ENCODE measurements at places on chromosomes 2 and 18.

GRCh38 chr18:21112543-21113105 lies 1.0 kb upstream of the ROCK1 start:
- no peak for DNase-seq

- no peak for DNase-seq
These were observed 75.4 kb downstream of the STK25 start for GRCh38 chr2:241432824-241433448.

DNA sequence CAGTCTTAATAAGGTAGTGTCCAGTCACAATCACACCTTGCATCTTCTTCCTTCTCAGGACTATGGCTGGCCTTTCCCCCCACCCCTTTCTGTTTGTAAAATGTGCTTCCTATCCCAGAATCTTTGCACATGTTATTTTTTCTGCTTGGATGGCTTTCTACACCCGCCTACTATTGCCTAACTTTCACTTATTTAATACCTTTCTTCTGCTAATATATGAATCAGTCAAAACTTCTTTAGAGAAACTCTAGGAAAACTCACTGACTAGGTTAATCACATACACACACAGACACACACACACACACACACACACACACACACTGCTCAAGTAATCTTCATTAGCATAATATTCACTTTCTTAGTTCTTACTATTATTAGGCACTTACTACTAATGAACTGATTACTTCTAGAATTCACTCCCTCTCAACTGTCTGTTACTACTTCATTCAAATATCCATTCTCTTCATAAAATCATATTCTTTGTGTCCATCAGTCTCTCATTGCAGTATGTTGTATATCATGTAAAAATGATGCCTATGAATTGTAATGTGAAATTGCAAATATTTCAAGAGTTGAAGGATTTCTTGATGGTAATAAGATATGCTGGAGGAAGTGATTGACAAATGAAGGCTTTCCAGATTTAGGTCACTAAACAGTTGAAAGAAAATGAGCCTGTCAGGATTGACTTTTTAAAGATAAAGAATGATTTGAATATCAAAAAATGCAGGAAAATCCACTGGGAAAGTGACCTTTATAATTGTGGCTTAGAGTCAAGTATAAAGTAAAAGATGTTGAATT lies 51.2 kb downstream of the CLIP4 start:
- DNase-seq, result no peak

DNA sequence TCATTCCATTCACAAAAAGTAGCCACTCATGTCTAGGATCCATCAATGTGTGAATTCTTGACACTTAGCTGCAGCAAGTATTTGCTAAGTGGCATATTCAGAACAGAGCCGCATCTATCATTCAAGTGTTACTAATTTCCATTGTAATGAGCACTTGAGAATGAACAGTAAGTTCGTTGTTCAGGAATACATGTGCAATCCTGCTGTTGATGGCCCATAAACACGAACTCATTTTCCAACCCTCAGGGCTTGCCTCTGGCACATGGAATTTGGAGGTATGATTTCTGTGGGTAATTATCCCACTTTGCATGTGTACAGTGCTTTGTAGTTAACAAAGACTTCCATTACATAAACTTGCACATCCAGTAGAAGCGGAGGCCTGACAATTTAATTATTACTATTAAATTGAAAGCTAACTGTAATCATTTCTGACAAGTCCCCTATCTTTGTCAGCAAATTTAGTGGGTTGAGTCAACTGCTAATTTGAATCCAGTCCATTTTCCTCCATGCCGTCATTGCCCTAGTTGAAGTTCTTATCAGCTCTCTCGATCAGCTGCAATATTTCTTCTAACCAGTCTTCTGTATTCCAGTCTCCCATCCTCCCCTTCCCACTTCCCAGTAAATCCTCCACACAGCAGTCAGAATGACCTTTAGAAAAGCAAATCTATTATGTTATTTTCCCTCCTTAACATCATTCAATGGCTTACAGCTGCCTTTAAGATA lies 116.0 kb upstream of the AQP4 start:
- no peak for DNase-seq

DNA sequence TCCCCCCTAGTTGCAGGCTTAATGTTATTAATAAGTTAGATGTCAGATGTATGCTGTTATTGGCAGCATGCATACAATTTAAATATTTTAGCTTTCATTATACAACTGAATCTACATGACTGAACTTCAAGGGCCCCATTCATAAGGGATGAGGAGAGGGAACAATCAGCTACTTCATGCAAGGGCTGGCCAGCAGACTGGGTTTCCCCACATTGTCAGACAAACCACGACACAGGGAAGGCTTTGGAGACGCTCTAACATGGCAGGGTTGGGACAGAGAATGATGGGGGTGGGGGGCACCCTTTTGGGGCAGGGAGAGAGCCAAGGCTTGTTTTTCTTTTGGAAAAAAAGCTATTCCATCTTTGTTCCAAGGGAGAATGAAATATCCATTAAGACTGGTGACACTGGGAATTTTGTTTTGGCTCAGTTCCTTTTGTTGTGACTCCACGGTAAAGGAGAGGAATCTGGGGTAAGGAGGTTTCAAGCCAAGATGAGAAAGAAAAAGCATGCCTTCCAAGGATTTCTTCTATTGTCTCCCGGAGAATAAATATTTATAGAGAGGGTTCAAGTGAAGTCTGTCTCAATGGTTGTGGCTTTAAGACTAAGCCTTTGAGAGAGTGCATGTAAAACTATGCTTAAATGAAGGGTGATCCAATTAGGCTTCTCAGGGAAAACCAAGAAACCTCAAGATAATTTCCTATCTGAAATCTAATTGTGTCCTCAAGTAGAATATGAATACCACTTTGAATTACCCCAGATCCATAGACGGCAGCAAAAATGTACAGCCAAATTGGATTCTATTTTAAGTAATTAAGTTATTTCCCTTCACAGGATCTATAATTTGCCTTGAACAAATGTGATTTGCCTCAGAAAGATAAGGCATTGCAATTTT lies 5.4 kb downstream of the CXCR4 start:
- no peak for DNase-seq

GRCh38 chr2:195671563-195671962 lies 14.5 kb downstream of the SLC39A10 start:
- no peak for DNase-seq

DNA sequence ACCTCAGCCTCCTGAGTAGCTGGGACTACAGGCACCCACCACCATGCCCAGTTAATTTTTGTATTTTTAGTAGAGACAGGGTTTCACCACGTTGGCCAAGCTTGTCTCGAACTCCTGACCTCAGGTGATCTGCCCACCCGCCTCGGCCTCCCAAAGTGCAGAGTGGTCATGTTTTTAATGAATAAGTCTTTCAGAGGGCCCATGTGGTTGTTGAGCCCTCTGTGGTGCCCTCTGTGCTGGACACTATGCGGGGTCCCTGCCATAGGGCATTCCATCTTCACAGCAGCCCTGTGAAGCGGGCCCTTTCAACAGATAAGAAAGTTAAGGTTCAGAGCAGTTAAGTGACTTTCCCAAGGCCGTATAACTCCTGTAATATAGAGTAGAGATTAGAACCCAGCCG lies 25.9 kb downstream of the MYO7B start:
- DNase-seq, result no peak

GRCh38 chr2:66137606-66138130 lies 297.3 kb upstream of the MEIS1 start:
- DNase-seq, result no peak

- no peak for DNase-seq
These were observed 46.1 kb upstream of the LYPD6B start for GRCh38 chr2:148992448-148992847.

DNA sequence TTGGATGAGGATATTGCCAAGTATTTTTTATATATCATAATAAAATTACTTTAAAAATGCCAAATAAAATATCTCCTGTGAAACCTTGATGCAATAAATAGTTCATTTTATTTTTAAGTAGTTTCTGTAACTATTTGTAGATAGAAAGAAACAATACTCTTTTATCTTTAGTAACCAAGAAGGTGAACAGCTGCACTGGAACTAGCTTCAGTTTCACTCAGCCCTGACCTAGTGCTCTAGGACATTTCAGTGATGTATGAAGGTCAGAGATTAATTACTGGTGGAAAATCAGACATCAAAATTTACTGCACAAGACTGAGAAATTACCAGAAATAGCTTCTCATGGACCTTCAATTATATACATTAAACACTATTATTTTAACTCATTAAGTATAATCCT lies 1305.0 kb downstream of the CNTNAP5 start:
- no peak for DNase-seq

- no peak for DNase-seq
These were observed 37.8 kb downstream of the VIT start for GRCh38 chr2:36734304-36734703.

DNA sequence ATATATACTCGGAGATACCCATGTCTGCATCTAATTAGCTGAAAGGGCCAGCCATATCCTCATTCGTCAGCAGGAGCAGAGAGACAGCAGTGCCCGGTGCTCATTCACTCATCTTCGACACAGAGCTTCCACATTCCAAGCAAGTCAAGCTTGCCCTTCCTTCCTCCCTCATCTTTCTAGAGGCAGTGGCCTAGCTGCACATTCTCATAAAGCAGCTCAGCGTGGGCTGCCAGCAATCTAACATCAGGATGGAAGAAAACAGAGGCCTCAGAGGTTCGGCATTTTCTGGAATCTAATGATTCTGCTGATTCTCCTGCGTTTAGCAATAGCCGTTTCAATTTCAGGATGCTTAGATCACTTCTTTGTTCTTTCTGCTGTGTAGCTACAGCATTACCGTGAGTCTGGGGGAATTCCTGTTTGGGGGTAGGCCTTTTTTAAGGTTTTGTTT lies 68.8 kb downstream of the CLHC1 start:
- DNase-seq, result no peak

- DNase-seq, result peak; percentile 8
These were observed 4.7 kb upstream of the PSD4 start for GRCh38 chr2:113169002-113169530.

DNA sequence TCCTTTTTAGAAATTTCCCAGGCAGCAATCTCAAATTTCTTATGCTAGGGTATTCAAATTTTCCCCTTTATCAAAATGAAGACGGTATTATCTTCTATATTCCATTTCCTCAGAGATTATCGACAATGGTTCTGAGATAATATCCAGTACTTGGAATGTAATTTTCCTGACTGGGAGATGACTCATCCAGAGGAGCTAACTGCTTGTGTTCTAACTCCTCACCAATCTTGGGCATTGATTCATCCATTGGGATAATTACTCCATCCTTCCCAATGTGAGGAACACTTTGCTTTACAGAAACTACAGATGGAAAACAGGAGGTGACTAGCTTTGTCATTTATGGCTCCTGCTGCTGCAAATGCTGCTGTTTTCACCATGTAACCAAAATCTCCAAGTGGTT lies 239.4 kb upstream of the LYPD1 start:
- DNase-seq, result no peak

Data from RPMI8226 (cell line).